Adrenal gland (tissue), 19 donors: ENCODE measurements at places on chromosomes 4 and X.
A peak's percentile ranks its signal among the peaks of the same experiment; 100 is the strongest.

- no peak for DNase-seq
These were observed 74.6 kb upstream of the NALF2 start for GRCh38 chrX:69429339-69430015.

DNA sequence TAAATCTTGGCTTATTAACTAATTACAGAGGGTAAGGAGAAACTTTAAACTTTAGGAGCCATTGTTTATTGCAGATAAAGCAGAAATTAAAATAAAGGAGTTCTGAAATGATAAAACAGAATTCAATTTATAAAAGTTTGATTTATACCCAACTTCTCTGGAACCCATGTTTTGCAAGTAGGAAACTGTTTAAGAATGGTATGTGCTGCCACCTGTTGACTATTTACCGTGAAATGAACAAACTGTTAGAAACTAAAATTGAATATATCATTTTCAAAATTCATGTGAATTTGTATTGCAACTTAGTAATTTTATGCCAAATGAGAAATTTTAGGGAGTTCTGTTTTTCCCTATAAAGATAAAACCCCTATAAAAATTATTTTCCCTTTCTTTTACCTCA lies 11.0 kb upstream of the TBC1D8B start:
- no peak for DNase-seq

DNA sequence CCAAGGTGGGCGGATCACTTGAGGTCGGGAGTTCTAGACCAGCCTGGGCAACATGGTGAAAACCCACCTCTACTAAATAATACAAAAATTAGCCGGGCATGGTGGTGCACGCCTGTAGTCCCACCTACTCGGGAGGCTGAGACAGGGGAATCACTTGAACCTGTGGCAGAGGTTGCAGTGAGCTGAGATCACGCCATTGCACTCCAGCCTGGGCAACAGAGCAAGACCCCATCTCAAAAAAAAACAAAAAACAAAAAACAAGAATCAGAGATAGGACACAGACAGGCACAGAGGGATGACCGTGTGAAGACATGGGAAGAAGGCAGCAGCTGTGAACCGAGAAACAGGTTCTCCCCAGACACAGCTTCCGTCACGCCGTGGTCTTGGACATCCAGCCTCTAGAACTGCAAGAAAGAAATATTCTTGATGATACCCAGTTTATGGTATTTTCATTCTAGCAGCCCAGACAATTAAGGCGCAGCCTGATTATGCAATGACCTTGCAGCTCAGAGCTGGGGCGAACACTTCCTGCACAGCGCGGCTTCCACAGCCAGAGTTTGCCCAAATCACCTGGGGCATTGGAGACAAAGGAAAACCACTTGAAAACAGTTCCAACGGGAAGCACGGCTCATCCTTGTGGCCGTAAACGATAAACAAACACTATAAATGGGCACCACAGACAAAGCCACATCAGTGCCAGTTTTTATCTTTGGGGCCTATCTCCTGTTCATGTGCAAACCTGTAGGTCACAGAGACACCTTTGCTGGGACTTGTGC lies 4.2 kb upstream of the ARSD start:
- no peak for DNase-seq

DNA sequence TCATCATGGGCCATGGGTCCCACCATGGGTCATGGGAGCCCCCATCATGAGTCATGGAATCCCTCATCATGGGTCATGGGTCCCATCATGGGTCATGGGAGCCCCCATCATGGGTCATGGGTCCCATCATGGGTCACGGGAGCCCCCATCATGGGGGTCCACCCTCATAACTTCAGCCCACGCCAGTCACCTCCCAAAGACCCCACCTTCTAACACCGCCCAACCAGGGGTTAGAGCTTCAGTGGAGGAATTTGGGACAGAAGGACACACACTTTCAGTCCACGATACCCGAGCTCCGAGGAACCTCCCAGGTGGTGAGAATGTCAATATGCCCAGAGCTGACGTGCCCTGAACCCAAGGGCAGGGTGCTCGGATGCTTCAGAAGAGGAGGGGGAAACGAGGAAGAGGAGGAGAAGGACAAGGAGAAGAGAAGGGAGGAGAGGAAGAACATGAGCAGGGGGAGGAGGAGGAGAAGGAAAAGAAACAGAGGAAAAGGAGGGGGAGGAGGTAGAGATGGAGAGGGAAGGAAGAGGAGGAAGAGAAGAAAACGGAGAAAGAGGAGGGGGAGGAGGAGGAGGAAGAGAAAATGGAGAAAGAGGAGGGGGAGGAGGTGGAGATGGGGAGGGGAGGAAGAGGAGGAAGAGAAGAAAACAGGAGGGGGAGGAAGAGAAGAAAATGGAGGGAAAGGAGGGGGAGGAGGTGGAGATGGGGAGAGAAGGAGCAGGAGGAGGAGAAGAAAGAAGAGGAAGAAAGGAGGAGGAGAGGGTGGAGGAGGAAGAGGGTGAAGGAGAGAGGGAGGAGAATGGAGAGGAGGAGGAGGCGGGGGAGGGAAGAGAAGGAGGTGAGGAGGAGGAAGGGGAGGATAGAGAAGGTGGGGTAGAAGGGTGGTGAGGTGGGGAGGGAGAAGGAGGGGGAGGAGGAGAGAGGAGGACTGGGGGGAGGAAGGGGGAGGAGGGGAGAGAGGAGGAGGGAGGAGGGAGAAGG lies 17.7 kb downstream of the IL3RA start:
- no peak for DNase-seq

DNA sequence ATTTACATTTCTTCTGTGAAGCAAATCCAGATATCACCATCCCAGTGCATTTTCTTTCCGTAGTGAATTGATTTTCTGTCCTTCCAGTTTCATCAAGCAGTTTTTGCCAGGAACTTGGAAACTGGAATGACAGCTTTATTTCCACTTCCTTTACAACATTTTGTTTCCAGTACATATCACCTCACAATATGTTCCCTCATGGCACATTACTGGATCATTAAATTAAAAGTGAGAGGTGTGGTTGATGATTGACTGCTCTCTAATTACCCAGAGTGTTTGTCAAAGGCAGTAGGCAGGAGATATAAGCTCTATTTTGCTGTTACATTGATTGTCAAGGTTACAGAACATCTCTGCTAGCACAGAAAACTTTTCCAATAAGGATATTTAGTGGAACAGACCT lies 22.3 kb upstream of the ACE2 start:
- no peak for DNase-seq

DNA sequence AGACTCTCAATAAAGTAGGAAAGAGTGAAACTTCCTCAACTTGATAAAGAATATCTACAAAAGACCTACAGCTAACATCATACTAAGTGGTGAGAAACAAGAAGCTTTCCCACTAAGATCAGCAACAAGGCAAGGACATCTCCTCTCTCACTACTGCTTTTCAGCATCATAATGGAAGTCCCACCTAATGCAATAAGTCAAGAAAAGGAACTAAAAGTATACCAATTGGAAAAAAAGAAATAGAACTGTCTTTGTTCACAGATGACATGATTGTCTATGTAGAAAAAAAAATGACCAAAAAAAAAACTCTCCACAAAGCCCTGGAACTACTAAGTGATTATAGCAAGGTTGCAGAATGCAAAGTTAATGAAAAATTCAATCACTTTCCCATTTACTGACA lies 25.1 kb upstream of the SH3RF1 start:
- no peak for DNase-seq

- DNase-seq, result peak; percentile 36
These were observed 5.5 kb upstream of the ING2 start for GRCh38 chr4:183499389-183499788.

DNA sequence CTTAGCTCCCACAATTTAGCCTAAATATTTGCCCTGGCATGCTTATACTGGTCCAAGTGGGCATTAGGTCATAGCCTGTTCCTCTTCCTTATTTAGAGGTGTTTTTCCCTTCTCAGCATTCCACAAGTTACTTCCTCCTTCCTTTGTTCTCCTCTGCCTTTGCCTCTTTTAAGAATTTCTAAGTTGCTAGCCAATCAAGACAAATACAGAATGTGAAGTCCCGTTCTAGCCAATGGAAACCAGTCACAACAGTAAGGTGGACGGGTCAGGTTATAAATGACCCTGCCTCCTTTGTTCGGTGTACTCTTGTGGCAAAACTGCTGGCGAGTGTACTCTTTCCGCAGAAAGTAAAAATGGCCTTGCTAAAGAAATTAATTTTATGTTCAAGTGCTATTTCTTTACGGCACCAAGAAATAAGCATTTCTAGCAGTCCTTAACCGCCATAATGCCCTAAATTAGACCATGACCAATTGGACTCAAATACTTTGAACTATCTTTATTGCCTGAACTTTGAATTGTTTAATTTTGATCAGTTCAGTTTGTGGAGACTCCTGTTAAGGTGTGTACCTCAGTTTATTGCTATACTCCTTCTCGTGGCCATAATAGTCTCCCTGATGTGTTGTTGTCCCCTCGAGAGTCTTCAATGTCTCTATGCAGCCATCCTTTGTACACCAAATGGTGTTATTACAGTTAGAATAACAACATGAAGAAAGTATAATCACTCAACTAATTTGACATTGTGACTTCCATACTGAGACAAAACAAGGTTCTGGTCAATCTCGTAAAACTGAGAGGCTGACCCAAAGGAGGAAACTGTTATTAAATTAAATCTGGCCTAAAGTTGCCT lies 1.6 kb upstream of the HADH start:
- no peak for DNase-seq

GRCh38 chrX:30304866-30305265 lies 4.3 kb downstream of the NR0B1 start:
- DNase-seq, result no peak

- no peak for DNase-seq
These were observed 97.1 kb upstream of the KLF3 start for GRCh38 chr4:38566806-38567398.

DNA sequence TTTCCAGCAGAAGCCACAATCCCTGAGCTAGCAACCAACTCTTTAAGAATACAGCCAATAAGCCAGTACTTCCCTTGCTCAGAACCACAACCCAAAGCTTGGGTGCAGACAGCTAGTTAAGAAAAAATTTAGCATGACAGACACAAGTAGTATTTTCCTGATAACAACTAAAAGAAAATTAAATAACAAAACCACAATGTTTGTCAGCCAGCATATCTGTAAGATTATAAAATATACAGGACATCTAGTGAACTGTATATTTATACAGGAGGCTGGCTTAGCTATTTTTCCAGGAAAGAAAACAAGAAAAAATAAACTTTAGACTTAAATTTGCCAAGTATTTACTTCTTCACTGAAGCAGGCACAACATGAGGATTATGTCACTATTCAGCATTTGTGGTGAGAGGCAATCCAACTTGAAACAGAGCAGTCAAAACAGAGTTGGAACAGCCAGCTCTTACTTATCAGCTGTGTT lies 6.6 kb downstream of the PF4V1 start:
- no peak for DNase-seq
